ENCODE measurements at places on chromosomes 16 and 17.

DNA sequence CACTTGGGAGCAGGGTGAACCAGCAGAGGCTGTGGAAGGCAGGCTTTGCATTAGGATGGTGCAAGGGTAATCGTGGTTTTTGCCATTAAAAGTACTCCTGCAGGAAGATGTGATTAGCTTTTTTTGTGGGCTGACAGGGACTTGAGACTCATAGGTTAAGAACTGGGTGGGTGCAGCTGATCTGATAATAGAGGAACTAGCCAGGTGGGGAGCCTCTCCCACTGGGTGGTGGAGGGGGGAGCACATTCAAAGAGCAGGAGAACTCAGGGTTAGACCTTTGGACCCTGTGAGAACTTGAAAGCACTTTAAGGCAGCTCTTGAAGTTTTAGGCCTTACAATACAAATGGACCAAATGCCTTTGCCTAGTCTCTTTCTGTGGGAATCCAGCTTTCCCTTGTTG is 32.4 kb downstream of the CCL4 start:
- no peak overlapping the region for H3K27ac ChIP-seq
- no peaks in the 10 kb centered on the region for H3K4me1 ChIP-seq
- DNase-seq, result no peak
- no peaks in the 10 kb centered on the region for H3K27me3 ChIP-seq

DNA sequence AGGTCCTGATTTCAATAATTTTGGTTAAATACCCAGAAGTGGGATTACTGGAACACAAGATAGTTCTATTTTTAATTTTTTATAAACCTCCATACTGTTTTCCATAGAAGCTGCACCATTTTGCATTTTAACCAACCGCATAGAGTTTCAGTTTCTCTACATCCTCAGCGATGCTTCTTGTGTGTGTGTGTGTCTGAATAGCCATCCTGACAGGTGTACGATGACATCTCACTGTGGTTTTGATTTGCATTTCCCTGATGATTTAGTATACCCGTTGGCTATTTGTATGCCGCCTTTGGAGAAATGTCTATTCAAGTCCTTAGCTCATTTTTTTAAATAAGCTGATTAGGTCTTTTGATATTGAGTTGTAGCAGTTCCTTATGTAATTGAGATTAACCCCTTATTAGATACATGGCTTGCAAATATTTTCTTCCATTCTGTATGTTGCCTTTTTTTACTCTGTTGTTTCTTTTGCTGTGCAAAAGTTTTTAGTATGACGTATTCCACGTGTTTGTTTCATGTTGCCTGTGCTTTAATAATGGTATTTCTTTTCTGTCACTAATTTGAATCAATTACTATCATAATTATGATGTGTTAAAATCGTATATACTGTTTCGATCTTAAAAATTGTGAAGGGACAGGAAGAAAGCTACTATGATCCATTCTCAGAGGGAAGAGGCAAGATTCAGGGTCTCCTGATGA is 227.2 kb upstream of the MON1B start:
- H3K36me3 ChIP-seq, result no peaks in the 10 kb centered on the region
- H3K4me1 ChIP-seq, result no peaks in the 10 kb centered on the region
- H3K27ac ChIP-seq, result no peak overlapping the region
- DNase-seq, result no peak
- H3K27me3 ChIP-seq, result no peaks in the 10 kb centered on the region
- H3K4me3 ChIP-seq, result no peak overlapping the region

GRCh38 chr16:23290189-23291062 is 11.7 kb upstream of the SCNN1B start:
- no peaks in the 10 kb centered on the region for H3K4me1 ChIP-seq
- H3K4me3 ChIP-seq, result no peak overlapping the region
- H3K27me3 ChIP-seq, result no peaks in the 10 kb centered on the region
- no peak overlapping the region for H3K27ac ChIP-seq
- no peak for DNase-seq

DNA sequence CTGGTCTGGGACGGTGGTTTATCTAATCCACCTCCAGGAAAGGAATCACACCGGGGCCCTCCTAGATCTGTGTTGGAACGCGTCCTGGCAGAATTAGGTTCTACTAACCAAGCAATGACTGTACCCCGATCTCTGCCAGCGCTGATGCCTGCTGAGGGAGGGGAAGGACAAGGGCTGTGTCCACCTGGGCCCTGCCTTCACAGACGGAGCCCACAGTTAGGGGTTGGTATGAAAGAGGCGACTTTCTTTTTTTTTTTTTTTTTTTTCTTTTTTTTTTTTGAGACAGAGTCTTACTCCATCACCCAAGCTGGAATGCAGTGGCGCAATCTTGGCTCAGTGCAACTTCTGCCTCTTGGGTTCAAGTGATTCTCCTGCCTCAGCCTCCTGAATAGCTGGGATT is 9.9 kb upstream of the KRT19 start:
- H3K4me3 ChIP-seq, result no peak overlapping the region
- no peaks in the 10 kb centered on the region for H3K27me3 ChIP-seq
- no peak overlapping the region for H3K27ac ChIP-seq
- no peaks in the 10 kb centered on the region for H3K36me3 ChIP-seq

GRCh38 chr16:51328733-51329132 is 177.7 kb upstream of the SALL1 start:
- no peaks in the 10 kb centered on the region for H3K27me3 ChIP-seq
- DNase-seq, result no peak
- H3K4me1 ChIP-seq, result no peaks in the 10 kb centered on the region
- no peaks in the 10 kb centered on the region for H3K36me3 ChIP-seq
- no peak overlapping the region for H3K27ac ChIP-seq
- H3K4me3 ChIP-seq, result no peak overlapping the region

DNA sequence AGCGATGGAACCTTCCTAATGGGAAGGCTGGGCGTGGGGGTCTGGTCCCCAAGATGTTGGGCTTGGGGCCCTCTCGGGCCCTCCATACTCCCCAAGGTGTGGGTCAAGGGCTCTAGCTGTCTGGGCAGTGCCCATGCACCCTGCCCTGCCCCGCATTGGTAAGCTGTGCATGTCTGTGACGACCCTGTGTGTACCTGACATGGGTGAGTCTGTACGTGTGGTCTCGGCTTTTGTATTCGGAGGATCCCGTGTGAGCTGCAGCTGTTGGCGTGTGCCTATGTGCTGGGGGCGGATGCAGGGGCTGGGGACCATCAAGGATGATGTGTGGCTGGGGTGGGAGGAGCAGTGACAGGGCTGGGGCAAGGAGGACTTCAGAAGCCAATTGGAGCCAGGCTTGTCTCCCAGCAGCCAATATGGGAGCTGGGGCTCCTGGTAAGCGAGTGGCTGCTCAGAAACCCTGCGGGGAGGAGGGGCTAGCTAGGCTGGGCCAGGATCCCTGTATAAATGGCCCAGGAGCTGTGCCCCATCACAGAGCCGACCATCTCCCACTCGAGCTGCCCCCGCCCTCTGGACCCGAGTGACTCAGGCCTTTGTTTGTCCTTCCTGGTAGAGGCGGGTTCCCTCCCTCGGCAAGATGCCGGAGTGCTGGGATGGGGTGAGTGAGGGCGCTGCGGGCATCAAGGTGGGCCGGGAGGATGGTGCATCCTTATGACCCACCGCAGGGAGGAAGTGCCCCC is at the start of gene NDRG4:
TSS of gene NDRG4 (plus strand) at position 529 of the 737 bp plus-strand sequence. CDS start at position 635, 106 bp downstream.
- peaks cover 4% of the 10 kb centered on the region for H3K4me1 ChIP-seq
- H3K4me3 ChIP-seq, result no peak within 1 kb of the TSS
- peaks cover 34% of the 10 kb centered on the region for H3K27me3 ChIP-seq
- H3K27ac ChIP-seq, result no peak within 1 kb of the TSS
- no peak for DNase-seq

GRCh38 chr17:1379930-1380313 is 20.1 kb downstream of the YWHAE start:
- H3K4me3 ChIP-seq, result no peak overlapping the region
- H3K4me1 ChIP-seq, result peaks cover 85% of the 10 kb centered on the region
- H3K36me3 ChIP-seq, result no peaks in the 10 kb centered on the region

- no peaks in the 10 kb centered on the region for H3K4me1 ChIP-seq
- no peak for DNase-seq
- H3K4me3 ChIP-seq, result no peak overlapping the region
- H3K27me3 ChIP-seq, result no peaks in the 10 kb centered on the region
These were observed 9.6 kb upstream of the WIPF2 start for GRCh38 chr17:40209404-40210093.

GRCh38 chr17:9576521-9577372 is at the start of gene CFAP52:
Gene CFAP52, plus strand, starts transcription at chr17:9576642. Its CDS starts 54 bp downstream, at chr17:9576696.
- H3K4me1 ChIP-seq, result peaks cover 28% of the 10 kb centered on the region
- peak; percentile 86 for DNase-seq
- no peaks in the 10 kb centered on the region for H3K27me3 ChIP-seq
- peak within 1 kb of the TSS; percentile 2 for H3K27ac ChIP-seq

DNA sequence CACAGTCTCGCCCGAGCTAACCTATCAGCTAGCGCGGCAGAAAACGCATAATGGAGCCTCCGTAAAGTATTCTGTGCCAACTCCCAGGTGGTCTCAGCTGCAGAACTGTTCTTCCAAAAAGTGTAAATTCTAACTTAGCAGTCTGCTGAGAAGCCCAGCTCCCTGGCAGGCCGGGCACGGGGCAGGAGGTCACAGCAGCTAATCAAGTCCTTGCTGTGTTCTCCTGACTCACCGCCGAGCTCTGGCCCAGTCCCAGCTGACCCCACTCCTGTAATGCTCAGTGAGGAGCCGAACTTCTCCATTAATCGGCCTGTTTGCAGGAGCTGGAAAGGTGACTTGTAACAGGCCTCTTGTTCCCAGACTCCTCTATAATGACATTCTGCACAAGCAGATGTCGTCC is 193.3 kb downstream of the IRX3 start:
- H3K4me3 ChIP-seq, result no peak overlapping the region
- DNase-seq, result no peak
- H3K36me3 ChIP-seq, result no peaks in the 10 kb centered on the region
- H3K27ac ChIP-seq, result no peak overlapping the region
- no peaks in the 10 kb centered on the region for H3K27me3 ChIP-seq
